ENCODE measurements at places on chromosomes 2 and 18.

GRCh38 chr2:23487735-23488492 is 102.9 kb downstream of the KLHL29 start:
- no peak for DNase-seq

DNA sequence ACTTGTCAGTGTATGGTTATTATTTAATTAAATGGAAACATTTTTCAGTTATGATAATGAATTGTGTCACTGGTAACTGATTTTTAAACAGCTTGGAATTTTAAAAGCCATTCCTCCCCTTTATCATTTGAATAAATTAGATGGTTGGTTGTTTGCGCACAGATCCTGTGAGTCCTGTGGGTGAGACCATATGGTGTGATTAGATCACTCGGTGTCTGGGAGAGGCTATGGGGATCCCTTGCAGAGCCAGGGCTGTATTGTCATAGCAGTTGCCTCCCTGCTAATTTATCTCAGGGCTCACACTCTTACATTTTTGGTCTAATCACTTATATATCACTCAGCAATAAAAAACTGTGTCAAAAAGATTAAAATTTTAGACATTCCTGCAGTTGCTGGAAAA is 133.5 kb downstream of the ASXL3 start:
- no peak for DNase-seq

DNA sequence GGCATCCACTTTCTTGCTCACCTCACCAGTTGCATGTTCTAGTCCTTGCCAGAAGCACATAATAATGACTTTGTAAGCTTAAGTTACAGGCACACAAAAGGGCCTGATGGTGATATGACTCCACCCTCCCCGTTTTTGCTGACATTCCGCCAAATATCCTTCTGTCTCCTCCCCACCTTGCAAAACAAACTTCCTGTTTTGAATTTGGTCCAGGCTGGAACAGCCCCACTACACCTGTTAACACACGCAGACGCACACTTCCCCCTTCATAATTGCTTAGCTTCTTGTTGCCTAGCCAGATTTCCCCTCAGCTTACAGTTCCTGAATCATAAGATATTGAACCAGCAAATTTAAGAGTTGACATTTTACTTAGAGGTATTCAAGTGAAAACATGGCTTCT is at the start of gene MGAT5:
Gene MGAT5, plus strand, starts transcription at position 269 of the 400 bp plus-strand sequence. CDS start 332 bp downstream, outside the sequence.
- no peak for DNase-seq

- DNase-seq, result no peak
Measured at GRCh38 chr2:199606193-199606780, 148.5 kb upstream of the SATB2 start.

DNA sequence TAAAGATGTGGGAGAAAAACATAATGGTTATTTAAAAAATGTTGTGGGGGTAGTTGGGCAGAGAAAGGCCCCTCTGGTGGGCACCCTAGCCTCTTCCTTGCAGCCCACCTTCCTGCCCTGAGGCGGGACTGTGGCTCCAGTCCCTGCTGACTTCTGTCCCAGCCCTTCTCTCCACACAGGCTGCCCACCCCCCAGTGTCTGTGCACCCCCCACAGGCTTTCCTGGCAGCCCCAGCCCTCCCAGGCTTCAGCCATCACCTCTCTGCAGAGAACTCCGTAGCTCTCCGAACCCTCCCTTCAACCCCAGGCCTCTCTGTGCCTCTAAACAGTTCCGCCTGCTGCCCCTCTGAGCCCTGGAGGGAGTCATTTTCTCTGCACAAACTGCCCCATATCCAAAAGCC is 75.4 kb downstream of the DYSF start:
- no peak for DNase-seq

DNA sequence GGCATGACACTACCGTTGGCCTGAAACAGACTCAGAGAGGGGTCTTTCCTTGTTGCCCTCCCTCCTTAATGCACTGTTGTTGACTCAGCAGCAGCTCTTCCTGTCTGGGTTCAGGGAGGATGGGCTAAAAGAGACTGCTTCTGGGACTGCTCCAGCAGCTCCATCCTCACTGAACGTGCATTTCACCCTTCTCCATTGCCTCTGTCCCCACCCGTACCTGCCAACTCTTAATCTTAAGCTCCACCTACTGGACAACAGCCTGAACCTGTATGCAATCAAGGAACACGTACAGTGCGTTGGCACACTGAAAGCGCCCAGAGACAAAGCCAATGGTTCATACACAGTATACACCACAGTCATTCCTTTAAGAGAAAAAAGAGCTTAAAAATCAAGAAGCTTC is 230.8 kb upstream of the RAB6C start:
- DNase-seq, result no peak

GRCh38 chr2:69243652-69244051 is 143.4 kb downstream of the GFPT1 start:
- DNase-seq, result no peak

- DNase-seq, result no peak
Measured at GRCh38 chr2:9983401-9984216, 32.1 kb downstream of the GRHL1 start.

Data from stimulated activated CD4-positive, alpha-beta T cell treated with anti-CD3 and anti-CD28 coated beads, Interleukin-15, amount 100 ng/mL, for 48 hours (primary cell).